ENCODE measurements at places on chromosomes 6 and 20.

DNA sequence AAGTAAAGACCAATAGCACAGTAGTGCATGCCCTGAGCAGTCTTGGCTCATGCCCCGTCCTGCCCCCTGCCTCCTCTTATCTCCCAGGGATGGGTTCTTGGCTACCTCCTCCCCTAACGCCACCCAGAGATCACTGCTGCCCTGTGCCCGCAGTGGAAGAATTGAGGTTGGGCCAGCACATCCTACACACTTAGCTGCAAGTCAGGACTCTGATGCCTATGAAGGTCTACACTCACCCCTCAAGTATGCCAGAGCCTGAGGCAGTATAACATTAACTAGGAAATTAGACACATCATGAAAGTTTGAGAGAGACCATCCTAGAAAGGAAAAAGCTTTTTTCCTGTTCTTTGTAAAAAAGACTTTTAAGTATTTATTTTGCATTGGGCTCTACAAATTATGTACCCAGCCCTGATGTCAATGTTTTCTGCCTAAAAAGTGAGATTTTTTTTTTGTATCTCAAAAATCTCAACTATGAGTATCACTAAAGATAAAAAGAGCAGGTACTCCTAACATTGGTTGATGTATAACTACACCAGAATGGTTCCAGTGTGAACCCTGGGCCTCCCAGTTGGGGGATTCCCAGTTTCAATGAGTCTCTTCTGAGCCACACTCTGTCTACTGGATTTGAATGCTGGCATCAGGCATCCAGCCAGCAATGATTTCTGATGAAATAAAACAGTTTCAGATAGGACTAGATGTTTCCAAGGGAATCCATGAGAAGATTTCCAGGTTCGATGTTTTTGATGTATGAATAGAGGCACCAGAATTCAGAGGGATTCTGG is 115.4 kb downstream of the ISM1 start:
- no peak for DNase-seq

DNA sequence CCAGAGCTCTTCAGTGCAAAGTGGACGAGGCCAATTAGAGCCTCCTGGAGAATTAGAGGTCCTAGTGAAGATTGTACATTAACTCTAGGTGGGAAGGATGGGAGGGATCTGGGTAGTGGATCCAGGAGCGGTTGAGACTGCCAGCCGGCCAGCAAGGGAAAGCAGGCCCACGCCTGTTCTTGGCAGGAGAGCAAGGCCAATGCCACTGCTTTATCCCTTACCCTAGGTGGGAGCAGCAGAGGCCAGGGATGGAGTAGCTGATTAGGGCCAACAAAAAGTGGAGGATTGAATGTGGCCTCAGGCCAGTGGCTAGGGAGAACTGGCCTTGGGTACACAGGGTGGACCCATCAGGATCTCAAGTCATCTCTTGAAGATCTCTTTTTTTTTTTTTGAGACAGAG is 3.7 kb downstream of the ITPR3 start:
- no peak for DNase-seq

GRCh38 chr6:146240322-146240721 is 211.5 kb downstream of the GRM1 start:
- DNase-seq = no peak

DNA sequence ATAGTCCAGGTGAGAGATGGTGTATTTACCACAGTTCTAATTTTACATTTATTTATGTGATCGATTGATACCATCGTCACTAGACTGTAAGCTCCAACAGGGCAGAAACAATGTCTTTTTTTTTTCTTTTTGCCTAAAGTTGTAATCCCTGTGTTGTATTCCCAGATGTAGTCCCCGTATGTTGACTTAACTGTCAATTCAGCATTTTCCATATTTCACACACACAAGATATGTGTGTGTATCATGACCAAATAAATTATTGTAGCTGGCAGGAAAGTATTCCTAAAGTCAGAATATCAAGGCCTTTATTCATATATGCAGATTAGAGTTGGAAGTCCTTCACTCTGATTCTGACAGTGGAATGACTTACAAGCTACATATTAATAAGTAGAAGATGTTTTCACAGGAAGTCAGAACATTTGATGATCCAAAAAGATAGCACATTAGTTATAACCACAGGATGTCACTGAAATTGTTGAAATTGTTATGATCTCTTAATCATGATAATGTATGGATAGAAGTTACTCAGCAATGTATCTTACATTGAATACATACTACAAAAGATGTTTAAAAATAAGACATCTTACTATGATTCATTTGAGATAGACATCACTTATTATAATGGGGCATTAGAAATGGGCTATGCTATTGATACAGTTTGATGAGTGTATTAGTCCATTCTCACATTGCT is 10.6 kb downstream of the RNF182 start:
- no peak for DNase-seq

- no peak for DNase-seq
These were observed 89.3 kb downstream of the HAO1 start for GRCh38 chr20:7850775-7851490.

DNA sequence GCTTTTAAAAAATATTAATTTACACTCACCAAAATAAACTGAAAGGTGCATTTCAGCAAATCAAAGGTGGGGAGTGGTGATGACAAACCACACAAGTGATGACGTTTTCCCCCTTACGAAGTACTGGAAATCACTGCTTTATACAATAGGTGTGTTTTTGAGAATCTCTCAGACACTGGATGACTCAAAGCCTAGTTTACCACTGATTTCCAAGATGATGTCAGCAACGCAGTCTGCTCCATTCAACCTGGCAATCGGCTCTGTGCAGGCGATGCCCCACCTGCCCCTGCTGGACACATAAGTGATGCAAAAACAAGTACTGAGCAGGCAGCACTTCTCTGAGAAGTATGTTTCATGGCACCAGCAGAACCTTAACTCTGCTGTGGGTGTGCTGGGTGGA is 114.4 kb downstream of the SOD2 start:
- no peak for DNase-seq

DNA sequence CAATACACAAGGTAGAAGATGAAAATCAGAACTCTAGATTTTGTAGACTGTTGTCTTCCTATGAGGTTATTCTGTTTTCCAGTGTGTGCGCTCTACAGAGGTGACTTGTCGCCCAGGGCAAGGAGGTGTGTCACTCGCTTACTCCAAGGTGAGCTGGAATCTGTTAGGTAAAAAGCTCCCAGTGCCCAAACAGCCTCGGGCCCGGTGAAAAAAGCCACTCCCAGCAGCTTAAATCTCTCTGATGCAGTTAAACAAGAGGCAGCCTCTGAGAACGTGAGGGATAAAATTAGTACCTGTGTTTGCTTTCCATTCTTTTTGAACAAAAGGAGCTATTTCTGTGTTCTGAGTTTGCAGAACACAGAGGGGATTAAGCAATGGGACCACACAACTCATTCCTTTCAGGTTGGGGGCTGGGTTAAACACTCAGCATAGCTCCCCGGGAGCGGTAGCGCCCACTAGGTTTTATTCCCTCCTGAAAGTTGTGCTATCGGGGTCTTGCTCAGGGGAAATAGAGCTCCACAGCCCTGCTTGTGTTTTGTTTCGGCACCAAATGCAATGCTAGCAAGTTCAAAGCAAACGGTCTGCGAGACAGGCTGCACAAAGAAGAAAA is 181.2 kb downstream of the FOXA2 start:
- DNase-seq = no peak

- no peak for DNase-seq
These were observed 51.7 kb downstream of the MYH7B start for GRCh38 chr20:35007413-35007812.

- DNase-seq = no peak
These were observed 72.6 kb downstream of the REV3L start for GRCh38 chr6:111410371-111410770.

- DNase-seq = no peak
These were observed 13.1 kb upstream of the RSPO4 start for GRCh38 chr20:1015181-1015580.

DNA sequence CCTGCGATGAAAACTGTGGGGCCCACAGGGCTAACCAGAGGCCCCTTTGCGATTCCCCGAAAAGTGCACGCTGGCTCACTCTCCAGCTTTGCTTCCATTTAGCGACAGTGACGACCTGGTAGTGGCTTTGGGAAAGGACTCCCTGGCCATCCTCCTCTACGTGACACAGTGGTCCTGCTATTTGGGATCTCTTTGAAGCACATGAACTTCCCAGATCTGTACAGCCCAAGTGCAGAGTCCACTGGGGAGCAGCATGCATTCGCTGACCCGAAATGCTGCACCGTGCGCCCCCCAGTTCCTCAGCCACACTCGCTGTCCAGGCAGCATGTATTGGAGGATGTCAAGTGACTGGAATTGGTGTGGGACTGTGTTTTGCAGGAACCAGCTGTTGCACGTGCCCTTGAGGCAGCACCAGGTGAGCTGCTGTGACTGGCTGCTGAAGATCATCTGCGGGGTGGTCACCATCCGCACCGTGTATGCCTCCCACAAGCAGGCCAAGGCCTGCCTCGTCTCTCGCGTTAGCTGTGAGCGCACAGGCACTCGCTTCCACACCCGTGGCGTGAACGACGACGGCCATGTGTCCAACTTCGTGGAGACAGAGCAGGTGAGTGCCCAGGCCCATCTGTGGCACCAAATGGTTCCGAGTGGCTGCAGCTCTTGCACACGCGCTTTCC is 51.6 kb downstream of the SYNJ2 start:
- DNase-seq = no peak

- DNase-seq = no peak
These were observed 48.2 kb downstream of the RBM38 start for GRCh38 chr20:57439432-57439831.
